ENCODE measurements at places on chromosomes 1 and 21.

GRCh38 chr1:173122344-173122935 is 71.7 kb upstream of the TNFSF18 start:
- DNase-seq: no peak

DNA sequence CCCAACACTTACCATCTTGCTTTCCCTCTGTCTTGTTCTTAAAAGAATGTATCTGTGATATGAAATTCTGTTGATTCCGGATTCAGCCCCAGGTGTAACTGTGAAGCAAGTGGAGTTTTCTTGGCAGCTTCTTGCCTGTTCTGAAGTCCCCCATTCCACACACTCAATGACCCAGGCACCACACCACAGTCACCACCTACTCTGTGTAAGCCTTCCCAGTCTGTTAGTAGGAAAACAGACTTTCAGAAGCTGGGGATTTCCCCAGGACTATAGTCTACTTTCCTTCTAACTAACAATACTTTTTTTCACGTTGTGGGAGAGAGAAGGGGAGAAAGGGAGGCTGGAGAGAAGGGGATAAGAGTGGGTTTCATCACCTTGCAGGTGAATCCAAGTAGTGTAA is 299.1 kb upstream of the PROX1 start:
- no peak for DNase-seq

DNA sequence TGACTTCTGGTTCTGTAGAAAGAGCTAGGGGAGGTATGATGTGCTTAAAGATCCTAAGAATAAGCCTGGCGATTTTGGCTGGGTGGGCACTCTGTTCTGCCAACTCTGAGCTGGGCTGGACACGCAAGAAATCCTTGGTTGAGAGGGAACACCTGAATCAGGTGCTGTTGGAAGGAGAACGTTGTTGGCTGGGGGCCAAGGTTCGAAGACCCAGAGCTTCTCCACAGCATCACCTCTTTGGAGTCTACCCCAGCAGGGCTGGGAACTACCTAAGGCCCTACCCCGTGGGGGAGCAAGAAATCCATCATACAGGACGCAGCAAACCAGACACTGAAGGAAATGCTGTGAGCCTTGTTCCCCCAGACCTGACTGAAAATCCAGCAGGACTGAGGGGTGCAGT is 93.3 kb downstream of the PAPPA2 start:
- no peak for DNase-seq

GRCh38 chr1:155178441-155179111 is 4.9 kb downstream of the TRIM46 start:
- no peak for DNase-seq

DNA sequence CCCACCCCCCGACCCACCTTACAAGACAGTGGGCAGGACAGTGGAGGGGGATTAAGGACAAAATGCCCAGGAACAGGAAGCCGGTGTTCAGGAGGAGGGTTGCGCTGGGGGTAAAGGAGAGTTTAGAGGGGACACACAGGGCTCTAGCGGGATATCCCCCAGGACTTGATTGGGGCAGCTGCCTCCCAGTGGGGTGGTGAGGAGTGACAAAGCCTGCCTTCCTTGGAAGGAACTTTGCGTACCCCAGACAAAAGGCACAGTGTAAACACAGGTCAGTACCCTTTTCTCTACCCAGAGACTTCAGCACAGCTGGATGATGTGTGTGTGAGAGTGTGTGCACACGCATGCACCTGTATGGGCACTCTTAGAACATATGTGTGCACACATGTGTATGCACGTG is 51.7 kb upstream of the BCAR3 start:
- DNase-seq: no peak

GRCh38 chr1:226626577-226626956 is 78.0 kb downstream of the STUM start:
- peak; percentile 11 for DNase-seq

GRCh38 chr1:211908453-211908852 is 77.9 kb upstream of the LPGAT1 start:
- no peak for DNase-seq

DNA sequence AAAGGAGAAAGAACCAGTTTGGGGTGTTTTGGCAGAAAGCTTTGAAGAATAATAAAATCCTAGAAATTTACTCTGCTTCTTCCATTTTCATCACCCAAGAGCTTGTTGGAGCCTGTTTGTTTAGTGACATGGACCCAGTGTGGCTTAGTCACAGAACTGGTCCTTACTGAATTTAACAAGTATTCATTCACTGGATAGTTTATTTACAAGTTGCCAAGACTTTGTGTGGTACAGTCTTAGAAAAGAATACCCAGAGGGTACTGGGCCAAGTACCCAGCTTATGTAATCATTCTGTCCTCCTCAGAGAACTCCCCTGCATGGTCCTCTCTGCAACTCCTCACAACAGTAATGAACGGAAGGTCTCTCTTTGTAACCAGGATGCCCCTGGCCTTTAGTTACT is 16.4 kb downstream of the RAB4A start:
- no peak for DNase-seq

DNA sequence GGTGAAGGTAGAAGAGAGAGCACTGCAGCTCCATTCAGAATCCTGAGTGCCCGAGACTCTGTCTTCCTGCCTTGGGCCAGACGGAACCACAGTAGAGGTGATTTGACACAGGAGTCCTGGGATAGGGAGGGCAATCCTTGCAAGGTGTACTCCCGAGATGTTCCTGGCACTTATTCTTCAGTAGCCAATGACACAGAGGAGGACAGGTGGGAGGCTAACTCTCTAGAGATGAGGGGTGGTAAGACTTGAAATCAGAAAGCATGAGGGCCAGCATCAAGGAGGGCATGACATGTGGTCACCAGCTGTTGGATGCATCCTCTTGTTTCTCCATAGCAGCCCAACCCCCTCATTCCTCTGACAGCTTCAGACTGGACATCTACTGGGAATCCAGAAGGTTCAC is 56.3 kb downstream of the CSMD2 start:
- no peak for DNase-seq

GRCh38 chr21:38610623-38611251 is 112.5 kb upstream of the ERG start:
- DNase-seq: no peak

DNA sequence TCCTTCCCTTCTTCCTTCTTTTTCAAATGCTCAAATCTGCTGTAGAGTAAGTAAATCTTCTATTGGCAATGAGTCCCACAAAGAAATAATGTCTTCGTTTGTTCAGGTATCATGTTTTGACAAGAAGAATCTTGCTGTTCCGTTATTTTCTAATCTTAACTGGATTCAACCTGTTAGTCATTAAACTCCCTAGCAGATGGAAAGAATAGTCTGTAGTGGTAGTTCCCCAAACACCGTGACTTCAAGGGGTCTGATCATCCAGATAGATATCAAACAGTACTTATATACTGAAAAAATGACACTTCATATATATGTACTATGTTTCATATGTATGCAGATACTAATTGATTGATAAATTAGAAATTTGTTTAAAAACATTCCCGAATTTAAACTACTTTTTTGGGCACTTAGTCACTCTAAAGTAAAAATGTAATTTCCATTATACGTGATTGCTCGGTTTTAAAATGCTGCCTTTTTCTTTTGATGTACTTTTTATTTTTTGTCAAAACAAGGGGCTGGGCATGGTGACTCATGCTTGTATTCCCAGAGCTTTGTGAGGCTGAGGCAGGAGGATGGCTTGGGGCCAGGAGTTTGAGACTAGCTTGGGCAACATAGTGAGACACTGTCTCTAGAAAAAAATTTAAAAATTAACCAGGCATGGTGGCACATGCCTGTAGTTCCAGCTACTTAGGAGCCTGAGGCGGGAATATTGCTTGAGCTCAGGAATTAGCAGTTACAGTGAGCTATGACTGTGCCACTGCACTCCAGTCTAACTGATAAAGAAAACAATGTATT is 335.7 kb upstream of the SNX7 start:
- no peak for DNase-seq

GRCh38 chr21:38036016-38036415 is 119.8 kb upstream of the KCNJ6 start:
- no peak for DNase-seq

- no peak for DNase-seq
Observed at GRCh38 chr1:55232448-55233144, 17.4 kb upstream of the USP24 start.

DNA sequence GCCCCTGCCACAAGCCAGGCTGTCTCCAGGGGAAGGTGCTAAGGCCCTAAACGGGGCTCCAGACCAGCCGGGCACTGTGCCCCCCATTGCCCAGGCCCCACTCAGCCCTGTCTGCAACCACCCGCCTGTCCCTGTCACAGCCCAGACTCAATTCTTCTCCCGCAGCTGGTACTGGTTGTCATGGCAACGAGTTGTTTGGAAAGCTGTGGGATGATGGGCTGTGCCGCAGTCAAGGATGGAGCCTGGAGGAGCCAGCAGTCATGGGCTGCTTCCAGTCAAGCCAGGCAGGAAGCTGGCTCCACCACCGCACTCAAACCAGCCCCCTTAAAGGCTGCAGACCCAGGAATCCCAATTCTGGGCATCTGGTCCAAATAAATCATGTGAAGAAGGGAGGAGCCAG is 4.2 kb downstream of the SPOCD1 start:
- peak; percentile 62 for DNase-seq

DNA sequence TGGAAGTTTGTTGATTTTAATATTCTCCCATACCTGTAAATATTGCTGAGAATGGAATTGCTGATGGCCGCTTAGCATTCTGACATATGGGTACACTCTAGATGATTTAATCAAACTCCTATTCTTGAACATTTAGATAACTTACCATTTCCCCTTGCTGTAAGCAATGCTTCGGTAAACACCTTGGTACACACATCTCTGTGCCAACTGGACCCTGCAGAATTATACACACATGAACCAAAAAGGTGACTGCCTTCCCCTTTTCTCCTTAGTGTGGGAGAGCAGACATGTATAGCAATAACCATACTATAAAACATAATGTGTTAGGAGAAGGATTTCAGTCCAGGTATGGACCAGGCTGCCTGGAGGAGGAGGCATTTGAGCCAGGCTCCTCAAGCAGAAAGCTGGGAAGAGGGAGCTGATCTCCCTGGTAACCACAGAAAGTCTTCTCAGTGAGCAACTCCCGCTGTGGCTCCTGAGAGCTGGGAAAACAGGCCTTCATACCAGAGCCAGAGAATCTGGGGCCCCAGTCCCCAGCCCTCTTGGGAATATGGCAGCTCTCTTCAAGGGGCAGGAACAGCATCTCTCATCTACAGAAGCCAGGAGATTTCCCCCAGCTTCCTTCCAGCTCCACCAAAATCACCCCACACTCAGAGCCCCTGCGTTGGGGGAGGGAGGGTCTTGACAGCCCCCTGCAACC is 33.9 kb upstream of the CSF1 start:
- no peak for DNase-seq

DNA sequence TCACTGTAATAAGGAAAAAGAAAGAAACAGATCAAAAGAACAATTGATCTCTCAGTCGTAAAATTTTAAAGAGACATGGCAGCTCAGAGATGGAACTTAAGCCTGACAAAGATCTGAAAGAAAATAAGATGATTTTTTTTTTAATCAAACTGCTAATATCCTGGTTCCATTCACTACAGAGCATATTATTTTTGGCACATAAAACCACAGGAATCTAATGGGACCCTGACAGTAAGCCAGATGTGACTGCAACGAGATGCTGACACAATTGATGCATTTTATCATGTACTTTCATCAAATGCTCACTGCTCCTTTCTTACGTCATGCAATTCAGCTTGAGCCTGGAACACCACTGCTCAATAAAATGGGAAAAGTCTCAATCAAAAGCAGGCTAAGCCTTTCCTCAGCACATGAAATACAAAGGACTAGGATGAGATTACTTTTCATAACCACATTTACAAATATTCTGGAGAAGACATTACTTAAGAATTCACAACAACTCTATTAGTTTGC is 16.6 kb downstream of the GPATCH2 start:
- DNase-seq: no peak

GRCh38 chr1:46268578-46268977 is 21.0 kb downstream of the RAD54L start:
- no peak for DNase-seq

DNA sequence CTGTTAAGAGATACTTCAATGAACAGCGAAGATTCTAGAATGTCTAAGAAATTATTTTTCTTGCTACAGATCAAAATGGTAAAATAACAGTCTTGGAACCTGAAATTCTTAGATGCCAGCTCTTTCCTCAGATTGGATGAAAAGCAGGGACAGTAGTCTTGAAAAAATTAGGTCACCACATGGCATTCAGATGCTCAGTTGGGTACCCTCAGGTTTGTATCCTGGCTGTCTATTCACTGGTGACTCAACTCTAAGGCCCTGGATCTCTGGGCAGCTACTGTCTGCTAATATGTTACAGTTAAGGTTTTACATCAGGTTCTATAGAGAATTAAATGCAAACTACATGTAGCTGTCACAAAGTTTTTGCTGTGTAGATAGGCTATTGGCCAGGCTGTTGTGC is 528.9 kb upstream of the ADAMTS5 start:
- DNase-seq: no peak

DNA sequence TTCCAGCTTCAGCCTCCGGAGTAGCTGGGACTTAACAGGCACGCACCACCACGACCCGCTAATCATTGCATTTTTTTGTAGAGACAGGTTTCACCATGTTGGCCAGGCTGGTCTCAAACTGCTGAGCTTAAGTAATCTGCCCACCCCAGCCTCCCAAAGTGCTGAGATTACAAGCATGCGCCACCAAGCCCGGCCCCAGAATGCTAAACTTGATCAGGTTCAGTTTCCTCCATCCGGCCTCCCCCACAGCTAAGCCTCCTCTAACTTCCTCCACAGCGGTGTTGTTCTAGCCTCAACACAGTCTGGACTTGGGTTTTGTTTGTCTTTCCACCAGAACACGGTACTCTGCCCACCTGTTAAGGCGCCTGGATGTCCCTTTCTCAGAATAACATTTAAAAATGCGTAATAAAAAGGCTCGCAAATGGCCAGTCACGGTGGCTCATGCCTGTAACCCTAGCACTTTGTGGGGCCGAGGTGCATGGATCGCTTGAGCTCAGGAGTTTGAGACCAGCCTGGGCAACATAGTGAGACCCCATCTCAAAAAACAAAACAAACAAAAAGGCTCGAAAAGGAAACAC is 2.4 kb downstream of the PARP1 start:
- no peak for DNase-seq

DNA sequence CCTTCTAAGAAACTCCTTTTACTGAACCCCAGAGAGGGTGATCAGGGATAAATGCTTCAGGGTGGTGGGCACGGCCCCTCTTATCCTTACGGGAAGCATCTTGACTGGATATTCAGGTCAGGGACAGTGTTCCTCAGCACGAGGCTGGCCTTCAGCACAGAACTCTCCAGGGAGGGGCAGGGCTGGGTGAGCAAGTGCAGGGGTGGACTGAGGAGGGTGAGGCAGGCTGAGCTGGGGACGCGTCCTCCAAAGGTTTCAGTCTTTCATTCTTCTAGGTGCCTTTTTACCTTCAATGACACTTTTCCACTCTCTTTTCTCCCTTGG is 52.3 kb downstream of the RASSF5 start:
- DNase-seq: no peak

- DNase-seq: no peak
Observed at GRCh38 chr1:38560457-38560856, 299.1 kb downstream of the RRAGC start.

GRCh38 chr1:19441048-19441780 is 44.1 kb downstream of the CAPZB start:
- DNase-seq: no peak

Data from NCI-H1092 treated with DMSO at 0.1 percent for 48 hours (cell line).